Fibroblast of skin of back (primary cell): ENCODE measurements at places on chromosomes 2 and 18.

DNA sequence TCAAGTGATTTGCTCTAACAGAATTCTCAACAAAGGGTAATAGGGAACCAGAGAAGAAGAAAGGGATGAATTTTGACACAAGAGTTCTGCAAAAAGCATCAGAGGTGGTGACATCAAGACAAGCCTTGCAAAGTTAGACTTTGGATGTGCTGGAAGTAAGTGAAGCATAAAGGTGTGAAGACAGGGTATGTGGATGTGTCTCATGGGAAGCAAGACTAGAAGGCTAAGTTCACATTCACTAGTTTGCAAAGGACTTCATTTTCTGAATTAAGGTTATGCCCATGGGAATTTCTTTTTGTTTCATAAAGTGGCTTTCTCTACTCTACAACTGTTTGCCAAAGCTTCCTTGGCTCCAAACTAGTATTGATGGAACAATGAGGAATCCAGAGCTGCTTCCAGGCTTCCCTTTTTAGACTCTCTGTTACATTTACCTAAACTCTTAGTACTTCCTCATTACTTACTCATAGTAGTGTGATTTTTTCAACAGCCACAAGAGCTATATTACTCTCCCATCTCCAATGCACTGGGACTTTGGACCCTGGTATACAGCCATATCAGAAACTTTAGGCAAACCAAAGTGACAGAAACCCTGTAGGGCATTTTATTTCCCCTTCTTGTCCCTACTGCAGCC, 21.1 kb upstream of the IHH start:
- DNase-seq = no peak

DNA sequence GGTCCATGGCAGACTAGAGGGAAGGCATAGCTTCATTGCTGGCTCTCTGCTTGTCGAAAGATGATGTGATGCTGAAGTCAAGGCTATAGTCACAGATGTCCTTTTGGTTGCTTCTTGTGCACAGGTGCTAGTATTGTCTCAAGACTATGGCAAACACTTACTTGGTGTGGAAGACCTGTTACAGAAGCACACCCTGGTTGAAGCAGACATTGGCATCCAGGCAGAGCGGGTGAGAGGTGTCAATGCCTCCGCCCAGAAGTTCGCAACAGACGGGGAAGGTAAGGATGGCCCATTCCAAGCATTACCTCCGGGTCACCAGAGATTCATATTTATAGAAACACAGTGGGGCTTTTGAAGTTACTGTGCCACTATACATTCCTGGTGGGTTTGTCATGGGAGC, 95.5 kb upstream of the EML6 start:
- no peak for DNase-seq

- DNase-seq = no peak
Observed at GRCh38 chr18:79095216-79095615, 26.0 kb downstream of the ATP9B start.

DNA sequence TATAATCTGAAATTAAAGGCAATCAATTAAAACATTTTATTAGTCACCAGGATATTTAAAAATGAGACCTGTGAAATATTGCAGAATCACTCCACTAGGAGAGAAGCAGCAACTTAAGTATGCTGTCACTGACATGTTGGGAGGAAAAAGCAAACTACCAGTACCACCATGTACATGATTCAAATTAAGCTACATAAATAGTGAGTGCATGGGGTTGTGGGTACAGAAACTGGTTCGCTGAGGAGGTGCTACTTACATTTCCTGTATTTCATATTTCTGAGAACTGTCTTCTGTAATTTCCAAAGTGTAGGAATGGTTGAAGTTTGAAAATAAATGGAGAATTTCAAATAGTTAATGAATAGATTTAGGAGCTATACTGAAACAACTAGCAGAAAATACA, 7.9 kb upstream of the NR4A2 start:
- DNase-seq = no peak

DNA sequence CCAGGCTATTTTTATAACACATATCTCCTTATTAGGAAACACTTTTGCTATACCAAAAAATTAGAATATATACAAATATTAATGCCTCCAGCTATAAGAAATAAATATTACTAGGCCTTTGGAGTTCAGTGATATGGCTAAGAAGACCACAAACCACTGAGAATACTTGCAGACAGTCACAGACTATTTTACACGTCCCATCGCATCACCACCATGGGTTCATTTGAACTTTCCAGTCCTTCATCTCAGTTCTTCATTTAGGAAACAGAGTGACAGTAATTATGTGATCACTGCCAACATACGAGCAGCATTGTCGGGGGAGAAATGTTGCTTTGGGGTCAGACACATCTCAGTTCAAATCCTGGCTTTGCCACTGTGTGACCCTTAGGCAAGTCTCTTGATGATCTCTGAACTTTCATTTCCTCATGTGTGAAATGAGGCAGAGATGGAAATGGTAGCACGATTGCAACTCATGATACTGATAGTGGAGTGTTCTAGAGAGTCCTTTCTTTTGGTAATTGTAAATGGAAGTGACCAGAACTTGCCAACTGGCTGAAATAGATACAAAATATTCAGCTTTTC, 138.9 kb upstream of the NRP2 start:
- no peak for DNase-seq

GRCh38 chr2:219181531-219181930, 3.5 kb downstream of the RETREG2 start:
- no peak for DNase-seq

DNA sequence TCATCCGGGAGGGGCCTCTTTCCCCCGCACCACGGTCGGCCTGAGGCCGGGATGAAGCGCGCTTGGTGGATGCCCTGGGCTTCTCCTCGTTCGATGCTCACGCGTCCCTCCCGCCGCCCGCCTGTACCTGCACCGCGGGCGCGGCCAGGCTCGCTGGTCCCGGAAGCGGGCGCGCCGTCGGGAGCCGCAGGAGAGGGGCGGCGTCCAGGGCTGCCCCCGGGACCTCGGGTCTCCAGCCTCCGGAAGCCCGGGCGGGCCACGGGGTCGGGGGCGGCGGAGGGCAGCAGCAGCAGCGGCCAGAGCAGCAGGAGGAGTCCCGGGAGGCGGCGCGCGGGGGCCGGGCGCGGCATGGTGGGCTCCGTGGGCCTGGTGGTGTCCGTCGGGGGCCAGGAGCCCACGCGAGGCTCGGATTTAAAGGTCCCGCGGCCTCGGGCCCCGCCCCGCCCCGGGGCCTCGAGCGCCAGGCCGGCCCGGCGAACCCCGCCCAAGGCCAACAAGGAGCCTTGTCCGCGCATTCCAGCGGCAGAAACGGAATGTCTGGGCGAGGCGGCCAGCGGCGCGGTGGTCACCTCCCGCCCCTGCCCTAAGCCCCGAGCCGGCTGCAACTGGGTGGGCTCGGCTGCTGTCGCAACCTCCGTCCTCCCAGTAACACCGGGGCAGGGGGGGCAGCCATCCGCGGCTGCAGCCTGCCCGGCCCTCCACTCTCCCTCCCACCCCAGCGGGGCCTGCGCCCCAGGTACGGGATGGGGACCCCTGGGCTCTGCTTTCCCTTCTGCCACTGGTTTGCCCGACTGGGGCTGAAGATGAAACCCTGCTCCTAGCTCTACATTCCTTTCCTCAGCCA, at the start of gene MATN3:
Gene MATN3, minus strand, starts transcription at position 387 of the 844 bp plus-strand sequence. Its CDS starts 37 bp downstream, at position 350.
- DNase-seq = peak; percentile 48

- DNase-seq = no peak
Observed at GRCh38 chr2:26584656-26585055, 56.5 kb downstream of the CIB4 start.

DNA sequence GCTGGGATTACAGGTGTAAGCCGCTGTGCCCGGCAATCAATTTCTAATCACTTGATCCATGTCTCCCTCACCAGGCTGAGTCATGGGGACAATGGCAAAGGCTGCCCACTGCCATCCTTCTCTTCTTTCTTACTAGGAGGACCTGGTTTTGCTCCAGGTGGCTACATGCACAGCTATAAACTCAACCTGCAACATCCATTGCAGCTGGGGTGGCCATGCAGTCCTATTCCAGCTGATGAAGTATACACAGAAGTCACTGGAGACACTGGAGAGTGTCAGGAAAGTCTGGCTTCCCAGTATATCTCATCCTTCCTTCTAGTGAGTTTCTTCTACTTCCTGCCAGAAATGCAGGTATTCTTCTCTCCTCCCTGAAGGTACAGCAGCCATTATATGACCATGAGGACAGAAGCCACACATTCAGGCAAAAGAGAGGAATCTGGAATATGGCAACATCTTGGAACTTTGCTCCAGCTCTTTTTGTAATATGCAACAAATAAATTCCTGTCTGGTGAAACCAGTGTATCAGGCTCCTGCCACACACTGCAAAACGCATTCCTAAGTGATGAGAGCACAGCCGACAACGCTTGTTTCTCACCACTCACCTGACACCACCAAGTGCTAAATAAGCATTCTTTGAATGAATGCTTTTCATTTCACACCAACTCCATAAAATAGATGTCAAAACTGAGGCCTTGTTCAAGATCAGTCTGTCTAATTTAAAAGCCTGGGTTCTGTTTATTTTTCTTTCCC, 32.3 kb downstream of the SCTR start:
- peak; percentile 81 for DNase-seq

GRCh38 chr2:41663056-41663455, 384.8 kb upstream of the PKDCC start:
- DNase-seq = no peak

DNA sequence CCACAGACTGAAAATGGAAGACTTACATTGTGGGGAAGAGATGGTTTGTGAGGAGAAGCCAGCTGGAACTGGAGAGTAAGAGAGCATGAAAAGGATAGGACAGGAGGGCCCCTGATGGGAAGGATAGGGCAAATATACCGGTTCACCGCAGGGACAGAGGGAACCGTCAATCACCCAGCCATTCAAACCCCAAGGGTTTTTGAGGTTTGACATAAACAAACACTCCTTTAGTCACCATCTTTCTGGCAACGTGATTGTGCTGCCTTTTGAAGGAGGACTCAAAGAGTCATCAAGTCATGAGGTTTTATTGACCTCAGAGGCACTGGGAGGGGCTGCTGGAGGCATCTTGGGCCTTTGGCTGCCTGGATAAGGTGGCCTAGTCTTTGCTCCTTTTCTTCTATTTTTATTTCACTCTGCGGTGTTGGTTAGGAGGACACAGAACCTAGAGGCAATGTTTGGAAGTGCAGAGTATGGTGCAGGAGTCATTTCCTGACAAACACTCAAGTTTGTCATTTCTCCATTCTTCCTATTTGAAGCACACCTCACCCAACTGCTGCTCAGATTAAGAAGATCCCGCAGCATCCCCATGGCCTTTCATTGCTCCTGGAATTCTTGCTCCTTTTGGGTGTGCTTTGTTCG, 487.3 kb upstream of the SPRED2 start:
- no peak for DNase-seq

DNA sequence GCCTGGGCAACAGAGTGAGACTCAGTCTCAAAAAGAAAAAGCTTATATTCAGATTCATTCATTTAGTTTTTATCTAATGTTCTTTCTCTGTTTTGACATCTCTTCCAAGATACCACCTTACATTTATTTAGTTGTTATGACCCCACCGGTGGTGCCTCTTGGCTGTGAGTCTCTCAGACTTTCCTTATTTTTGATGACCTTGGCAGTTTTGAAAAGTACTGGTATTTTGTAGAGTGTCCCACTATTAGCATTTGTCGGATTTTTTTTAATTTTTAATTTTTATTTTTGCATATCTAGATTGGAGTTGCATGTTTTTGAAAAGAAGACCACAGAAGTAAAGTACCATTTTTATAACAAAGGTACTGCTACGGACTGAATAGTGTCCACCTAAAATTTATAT, 351.7 kb upstream of the KYNU start:
- no peak for DNase-seq

DNA sequence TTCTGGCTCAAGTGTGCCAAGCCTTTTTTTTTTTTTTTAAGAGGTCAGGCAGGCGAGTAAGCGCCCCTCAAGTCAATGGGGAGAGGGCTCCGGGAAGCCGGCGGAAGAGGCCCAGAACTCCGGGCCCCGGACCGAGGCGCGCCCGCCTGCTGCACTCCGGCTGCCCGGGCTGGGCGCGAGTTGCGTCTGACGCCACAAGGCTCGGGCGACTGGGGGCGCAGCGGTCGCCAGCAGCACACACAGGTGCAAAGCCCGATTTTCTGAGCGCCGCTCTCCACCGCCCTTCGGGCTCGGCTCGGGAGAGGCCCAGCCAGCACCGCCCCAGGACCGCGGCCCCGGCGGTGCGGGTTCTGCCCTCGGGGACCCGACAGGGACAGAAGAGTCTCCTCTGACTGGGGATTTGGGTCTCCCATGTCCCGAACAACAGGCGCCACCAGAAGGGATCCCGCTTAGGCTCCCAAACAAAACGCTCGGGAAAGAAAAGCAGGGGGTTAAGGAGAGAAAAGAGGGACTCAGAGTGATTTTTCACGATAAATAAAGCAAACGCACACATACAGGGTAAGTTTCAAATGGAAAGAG, 787 bp downstream of the ERBB4 start:
- no peak for DNase-seq

GRCh38 chr2:6955511-6956136, 38.4 kb downstream of the RNF144A start:
- DNase-seq = peak; percentile 5

- DNase-seq = peak; percentile 78
Observed at GRCh38 chr2:11998218-11998617, 251.8 kb downstream of the LPIN1 start.

DNA sequence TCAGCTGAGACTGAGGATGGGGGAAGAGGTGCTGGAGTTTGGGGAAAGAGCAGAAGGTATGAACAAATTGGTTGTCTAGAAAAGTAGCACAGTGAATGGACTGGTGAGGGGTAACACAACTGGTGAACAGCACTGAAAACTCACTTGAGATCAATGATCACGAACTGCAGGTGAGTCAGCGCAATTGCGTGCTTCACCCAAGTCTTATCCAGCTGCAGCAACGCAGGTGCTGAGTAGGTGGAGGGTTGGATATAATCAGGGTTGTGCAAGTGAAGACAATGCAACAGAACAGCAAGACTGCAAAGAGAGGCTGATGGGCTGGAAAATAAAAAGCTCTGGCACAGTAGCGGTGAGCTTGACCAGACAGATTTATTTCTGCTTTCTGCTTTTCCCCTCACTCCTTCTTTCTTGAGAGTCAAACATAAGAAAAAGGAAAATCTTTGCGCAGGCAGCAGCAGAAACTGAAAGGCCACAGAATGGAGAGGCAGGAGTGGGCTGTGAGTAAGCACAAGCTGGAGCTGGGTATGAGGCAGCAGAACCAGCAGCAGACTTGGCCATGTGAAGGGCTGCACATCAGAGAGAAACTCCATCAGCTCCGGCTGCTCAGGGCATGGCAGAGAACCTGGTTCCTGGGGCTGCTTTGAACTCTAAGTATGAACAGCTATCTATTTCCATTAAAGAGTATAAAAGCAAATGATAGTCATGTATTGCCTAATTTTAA, 99.4 kb upstream of the ARL5A start:
- no peak for DNase-seq

GRCh38 chr18:74217476-74218143, 69.3 kb downstream of the TIMM21 start:
- DNase-seq = no peak

- DNase-seq = no peak
Observed at GRCh38 chr2:46451131-46451711, 28.1 kb upstream of the TMEM247 start.

- no peak for DNase-seq
Observed at GRCh38 chr18:6885006-6885481, 155.5 kb downstream of the ARHGAP28 start.
